ENCODE measurements at places on chromosomes 1 and 21.

- DNase-seq: no peak
Observed at GRCh38 chr1:1112237-1112985, 3.5 kb downstream of the C1orf159 start.

GRCh38 chr1:47738560-47739182 lies 258.5 kb downstream of the TRABD2B start:
- DNase-seq: peak; percentile 92

DNA sequence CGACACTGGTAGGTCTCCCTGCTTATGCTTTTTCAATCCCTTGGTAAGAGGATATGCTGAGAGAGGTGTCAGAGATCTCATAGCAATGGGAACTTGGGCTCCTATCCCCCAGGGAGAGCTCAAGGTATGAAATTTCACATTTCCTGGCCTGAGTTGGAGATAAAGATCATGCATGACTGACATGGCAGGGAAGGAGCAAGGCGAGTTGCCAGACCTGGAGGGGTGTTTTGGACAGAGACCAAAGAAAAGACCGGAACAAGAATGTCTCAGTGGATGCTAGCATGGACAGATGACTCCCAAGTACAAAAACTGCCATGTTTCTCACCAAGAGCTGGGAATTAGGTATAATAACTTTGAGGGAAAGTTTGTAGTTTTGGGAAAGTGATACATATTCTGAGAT lies 334.1 kb upstream of the B3GALT2 start:
- DNase-seq: no peak

- no peak for DNase-seq
Observed at GRCh38 chr1:166166329-166166697, 488 bp downstream of the FAM78B start.
